ENCODE measurements at places on chromosomes 5 and 9.

DNA sequence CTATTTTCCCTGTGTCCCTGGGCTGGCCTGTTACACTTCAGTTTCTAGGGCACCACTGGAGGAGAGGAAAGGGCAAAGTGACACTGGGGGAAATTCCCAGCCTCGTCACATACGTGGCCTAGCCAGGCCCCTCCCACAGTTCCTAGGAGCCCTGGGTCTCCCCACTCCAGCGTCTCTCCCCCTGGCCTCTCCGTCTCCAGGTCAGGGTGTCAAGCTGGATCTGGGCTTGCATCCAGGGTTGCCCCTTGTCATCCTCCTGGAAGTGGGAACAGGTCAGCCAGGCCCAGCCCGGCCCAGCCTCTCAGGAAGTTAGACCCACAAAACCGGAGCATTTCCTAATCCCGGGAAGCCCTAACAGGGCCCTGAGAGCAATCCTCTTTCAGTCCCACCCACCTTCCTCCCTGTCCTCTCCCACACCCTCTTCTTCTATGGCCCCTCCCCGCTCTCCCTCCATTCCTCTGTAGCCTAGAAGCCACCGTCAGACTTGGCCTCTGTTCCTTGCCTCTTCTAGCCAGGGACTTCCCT is 4.7 kb upstream of the TNIP1 start:
- peak; percentile 53 for DNase-seq

- peak; percentile 93 for DNase-seq
Observed at GRCh38 chr5:43040287-43041098, at the start of gene ANXA2R. Gene ANXA2R, minus strand, starts transcription at chr5:43040319. Its CDS starts 273 bp downstream, at chr5:43040046.

GRCh38 chr9:113503131-113503541 is 39.6 kb downstream of the RGS3 start:
- DNase-seq: no peak

DNA sequence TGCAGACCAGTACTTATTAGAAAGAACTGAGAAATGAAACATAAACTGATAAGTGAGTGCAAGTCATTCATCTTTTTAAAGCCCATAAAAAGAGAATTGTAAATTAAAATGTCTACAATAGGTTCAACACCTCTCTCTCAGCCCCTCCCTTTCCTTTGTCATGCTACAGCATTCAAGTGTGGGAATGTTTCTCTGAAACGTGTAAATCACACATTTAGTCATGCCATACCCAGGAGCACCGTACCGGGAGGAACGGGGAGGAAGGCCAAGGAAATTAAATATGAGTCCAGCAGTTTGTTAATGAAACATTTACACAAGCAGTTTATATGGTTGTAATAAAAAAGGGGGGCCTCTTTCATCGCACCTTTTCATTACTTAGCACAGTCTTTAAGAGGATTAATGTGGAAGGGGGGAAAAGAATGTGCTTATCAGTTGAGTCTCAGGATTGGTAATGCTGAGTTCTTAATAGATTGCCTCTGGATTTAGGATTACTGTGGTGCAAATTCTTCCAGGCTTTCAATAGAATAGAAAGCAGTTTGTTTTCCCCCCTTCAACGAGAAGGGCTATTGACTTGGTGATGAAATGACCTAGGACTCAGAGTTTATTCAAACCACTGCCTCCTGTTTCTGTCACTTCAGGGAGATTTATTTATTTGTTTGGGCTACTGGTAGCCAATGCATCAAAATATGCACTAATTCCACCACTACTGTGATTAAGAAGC is 176.0 kb upstream of the ZNF608 start:
- DNase-seq: no peak

Measured in EL (cell line).